Endothelial cell (in vitro differentiated cells): ENCODE measurements at places on chromosomes 11 and 22. TPM values are rescaled to one million over a fixed set of nuclear protein-coding genes. Genes with fewer than 3 reads are reported as not detected.
A peak's percentile ranks its signal among the peaks of the same experiment; 100 is the strongest.

DNA sequence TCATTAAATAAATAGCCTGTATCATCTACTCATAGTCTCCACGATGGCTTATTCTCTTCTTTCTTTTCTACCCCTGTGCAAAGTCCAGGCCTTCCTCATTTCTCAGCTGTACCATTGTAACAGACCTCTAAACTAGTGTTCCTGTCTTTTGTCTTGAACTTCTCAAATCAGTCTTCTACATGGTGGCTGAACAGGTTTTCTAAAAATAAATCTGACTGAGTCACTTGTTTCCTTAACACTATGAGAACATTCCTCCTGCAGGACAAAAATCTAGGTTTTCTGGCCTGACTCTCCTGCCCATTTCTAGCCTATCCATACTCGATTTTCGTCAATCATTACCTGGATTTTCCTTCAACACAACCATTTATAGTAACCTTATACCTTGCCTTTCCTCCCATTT, 1080.8 kb upstream of the TENM4 start:
- no peak for DNase-seq

GRCh38 chr11:34305193-34305592, 52.6 kb downstream of the ABTB2 start:
- DNase-seq = no peak

The CEP164 gene
- total RNA-seq = 28.6 TPM

GRCh38 chr11:85299258-85299942, 327.7 kb downstream of the DLG2 start:
- no peak for DNase-seq

The OR52A1 gene
- 0.03 TPM for total RNA-seq

The IGLL5 gene
- not detected for total RNA-seq

DNA sequence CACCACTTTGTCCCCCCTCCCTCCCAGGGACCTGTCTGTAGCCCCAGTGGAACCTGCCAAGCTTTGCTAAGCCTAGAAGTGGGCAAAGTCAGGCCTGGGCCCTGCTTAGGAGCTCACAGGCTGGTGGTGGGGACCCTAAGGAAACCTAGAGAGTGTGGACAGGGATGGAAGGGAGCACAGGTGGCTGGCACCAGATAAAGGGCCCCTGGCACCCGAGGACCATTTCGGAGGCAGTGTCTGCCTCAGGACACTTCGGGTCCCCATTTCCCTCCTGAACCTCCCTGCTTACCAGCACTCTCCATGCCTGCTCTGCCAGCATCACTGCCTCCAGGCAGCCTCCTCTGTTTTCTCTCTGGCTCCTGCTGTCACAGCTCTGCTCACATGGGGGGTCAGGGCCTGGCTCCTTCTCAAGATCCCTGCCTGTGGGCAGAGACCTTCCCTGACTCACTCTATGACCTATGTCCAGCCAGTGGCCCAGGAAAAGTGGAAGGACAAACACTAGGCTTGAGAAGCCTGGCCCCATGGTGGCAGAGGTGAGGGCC, 13.6 kb upstream of the OMP start:
- DNase-seq = no peak

DNA sequence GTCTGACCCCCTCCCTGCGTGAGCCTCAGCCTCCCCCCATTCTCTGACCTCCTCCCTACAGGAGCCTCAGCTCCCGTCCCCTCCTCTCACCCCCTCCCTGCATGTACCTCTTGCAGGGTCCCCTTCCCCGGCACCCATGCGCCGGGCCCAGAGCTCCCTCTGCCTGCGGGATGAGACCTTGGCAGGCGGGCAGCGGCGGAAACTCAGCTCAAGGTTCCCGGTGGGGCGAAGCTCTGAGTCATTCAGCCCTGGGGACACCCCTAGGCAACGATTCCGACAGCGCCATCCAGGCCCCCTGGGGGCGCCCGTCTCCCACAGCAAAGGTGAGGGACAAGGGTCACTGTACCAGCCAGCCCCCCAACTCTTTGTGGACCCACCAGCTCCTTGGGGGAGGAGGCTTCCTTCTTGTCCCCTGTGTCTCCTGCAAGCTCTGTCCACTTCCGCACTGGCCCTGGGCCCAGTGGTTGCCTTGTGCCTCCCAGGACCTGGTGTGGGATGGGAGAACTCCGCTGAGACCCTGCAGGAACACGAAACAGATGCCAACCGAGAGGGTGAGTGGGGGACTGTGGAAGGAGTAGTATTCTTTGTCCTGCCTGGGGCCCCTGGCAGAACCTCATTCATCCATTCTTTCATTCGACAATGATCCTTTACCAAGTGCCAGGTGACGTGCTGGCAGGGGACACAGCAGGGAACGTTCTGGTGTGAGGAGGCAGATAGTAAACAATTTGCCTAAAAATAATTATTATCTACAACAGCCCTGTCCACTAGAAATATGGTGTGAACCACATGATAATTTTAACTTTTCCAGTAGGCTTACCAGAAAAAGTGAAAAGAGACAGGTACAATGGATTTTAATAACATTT, 3.7 kb upstream of the RPS6KA4 start:
- DNase-seq = peak; percentile 78

- no peak for DNase-seq
Observed at GRCh38 chr11:11987503-11988022, 20.9 kb downstream of the DKK3 start.

DNA sequence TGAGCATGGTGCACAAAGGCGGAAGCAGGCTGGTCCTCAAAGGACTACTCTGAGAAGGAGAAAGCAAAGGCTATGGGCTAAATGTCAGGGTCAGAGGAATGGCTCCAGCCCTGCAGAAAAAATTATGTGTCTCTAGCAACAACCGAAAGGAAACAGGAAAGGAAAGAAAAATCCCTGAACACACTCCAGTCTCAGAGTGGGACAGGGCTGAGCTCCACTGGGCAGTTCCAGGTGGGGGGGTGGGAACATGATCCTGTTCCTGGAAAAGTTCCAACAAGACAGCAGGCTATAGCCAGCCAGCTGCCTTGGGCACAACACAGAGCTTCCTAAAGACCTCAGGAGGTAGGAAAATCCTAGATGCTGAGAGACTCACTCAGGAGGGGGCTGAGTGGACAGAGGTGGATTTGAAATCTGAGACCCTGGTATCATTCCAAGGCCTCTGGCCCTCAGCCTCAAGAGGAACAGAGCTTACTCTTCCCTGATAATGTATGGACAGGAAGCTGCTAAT, 1088.2 kb downstream of the TBC1D22A start:
- no peak for DNase-seq

- DNase-seq = peak; percentile 69
Observed at GRCh38 chr22:32830473-32830872, 29.0 kb downstream of the TIMP3 start.

The JHY gene
- total RNA-seq = 2.8 TPM

DNA sequence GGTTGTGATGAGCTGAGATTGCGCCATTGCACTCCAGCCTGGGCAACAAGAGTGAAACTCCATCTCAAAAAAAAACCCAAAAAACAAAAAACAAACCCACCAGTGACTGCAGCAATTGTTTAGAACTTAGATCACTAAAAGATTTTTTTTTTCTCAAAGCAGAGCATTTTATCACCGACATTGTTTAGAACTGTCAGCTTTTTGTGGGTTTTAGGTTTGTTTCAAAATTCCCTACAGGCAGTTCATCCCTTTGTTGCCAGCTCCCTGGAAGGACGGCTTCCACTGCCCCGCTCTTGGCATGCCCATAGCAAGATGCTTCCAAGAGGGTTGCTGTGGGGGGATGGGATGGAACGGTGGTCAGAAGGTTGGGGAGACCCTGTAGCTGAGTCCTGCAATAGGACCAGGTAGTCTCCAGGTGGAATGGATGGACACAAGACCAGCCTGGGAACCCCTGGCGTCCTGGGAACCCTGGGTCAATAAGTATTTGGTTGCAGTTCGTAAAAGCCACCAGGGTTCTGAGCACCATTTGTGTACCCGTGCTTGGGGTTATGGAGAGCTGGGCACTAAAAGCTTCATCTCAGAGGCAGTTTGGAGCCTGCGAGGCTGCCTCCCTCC, 46.7 kb downstream of the TSPAN18 start:
- no peak for DNase-seq

- DNase-seq = no peak
Observed at GRCh38 chr22:42418811-42419242, 13.4 kb downstream of the NFAM1 start.

DNA sequence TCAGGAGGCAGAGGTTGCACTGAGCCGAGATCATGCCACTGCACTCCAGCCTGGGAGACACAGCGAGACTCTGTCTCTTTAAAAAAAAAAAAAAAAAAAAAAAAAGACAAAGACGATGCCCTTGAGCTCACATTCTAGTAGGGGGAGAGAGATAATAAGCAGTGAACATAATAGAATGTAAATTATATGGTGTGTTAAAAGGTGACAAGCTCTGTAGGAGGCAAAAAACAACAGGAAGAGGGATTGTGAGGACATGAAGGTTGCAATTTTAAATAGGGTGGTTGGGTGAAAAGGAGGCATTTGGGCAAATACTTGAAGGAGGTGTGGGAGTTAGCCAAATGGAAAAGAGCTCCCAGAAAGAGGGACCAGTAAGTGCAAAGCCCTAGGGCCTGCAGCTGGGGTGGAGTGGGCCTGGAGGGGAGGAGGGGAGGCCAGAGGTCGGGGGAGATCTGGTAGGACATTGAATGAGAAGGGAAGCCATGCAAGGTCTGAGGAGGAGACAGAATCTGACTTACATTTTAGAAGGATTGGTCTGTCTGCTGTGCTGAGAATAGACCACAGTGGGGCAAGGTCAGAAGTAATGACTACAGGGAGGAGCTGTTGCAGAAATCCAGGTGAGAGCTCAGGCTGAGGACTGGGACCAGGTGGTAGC, 26.6 kb downstream of the P2RY2 start:
- no peak for DNase-seq

GRCh38 chr11:76799066-76799804, 16.1 kb downstream of the TSKU start:
- peak; percentile 92 for DNase-seq

DNA sequence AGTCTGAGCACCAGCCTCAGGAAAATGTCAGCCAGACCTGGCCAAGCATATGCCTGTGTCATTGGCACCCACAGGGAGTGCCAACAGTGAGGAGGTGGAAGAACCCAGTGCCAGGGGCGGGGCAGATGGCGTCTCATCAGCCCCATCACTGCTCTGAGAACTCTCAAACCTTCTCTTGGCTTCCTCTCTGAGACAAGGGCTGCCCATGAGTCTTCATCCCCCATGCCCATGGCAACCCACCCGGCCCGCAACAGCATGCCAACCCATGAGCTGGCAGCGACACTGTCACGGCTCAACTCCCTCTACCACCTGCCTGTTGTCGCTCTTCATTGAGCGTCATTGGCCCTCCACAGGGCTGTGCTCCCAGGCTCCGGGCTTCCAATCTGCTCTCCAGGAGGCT, 340.5 kb downstream of the BUD13 start:
- no peak for DNase-seq

The MAP6 gene
- 0.26 TPM for total RNA-seq

The SLC43A3 gene
- 17.5 TPM for total RNA-seq

DNA sequence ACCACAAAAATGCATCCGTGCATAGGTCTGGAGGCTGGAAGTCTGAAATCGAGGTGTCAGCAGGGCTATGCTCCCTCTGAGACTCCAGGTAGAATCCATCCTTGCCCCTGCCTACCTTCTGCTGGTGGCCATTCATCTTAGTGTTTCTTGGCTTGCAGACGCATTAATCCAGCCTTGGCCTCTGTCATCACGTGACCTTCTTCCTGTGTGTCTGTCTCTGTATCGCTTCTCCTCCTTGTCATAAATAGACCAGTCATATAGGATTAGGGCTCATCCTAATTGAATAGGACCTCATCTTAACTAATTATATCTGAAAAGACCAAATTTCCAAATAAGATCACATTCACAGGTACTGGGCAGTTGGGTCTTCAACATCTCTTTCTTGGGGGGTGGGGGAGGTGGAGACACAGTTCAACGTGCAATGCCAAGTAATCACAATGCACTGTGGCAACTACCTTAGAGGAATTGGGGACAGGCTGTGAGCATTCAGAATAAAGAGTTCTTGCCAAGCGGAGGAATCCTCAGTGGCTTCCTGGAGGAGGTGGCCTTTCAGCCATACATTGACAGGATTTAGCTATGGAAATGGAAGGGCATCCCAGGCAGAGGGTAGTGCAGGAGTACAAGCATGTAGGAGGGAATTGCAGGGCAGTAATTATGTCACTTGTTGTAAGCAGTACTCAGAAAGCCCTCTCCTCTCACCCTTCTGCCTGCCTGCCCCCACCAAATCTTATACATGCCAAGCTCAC, 96.2 kb upstream of the SYT13 start:
- DNase-seq = no peak

The LRRC74B gene
- total RNA-seq = not detected

The SYCE3 gene
- not detected for total RNA-seq

DNA sequence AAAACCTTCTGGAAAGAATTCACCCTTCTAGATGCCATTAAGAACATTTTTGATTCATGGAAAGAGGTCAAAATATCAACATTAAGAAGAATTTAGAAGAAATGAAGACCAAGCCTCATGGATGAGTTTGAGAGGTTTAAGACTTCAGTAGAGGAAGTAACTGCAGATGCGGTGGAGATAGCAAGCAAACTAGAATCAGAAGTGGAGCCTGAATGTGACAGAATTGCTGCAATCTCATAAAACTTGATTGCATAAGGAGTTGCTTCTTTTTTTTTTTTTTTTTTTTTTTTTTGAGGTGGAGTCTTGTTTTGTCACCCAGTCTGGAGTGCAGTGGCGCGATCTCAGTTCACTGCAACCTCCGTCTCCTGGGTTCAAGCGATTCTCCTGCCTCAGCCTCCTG, 51.6 kb downstream of the MS4A13 start:
- no peak for DNase-seq

The CLDN25 gene
- total RNA-seq = not detected

DNA sequence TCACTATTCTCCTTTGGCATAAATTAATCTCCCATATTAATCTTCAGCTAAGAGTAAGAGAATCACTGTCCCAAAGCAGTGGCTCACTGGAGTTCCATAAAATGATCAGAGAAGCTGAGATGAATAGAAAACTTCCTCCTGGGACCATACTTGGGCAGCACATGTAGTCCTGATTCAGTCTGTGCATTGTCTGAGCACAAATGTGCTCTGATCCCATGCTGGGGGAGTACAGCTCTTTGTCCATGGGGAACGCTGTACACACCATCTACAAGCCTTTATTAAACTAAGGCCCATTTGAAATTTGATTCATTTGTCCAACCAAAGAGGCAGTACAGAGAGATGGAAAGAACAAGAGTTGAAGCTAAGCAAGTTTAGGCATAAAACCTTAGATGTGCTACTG, 147.4 kb upstream of the PGR start:
- DNase-seq = no peak

The OR52N1 gene
- 13.6 TPM for total RNA-seq

The PIH1D2 gene
- total RNA-seq = 2.5 TPM

- no peak for DNase-seq
Observed at GRCh38 chr11:115653926-115654325, 149.7 kb upstream of the CADM1 start.

The NXPE4 gene
- not detected for total RNA-seq
